Fibroblast of pulmonary artery (primary cell): ENCODE measurements at places on chromosomes 13 and 19.
A peak's percentile ranks its signal among the peaks of the same experiment; 100 is the strongest.

DNA sequence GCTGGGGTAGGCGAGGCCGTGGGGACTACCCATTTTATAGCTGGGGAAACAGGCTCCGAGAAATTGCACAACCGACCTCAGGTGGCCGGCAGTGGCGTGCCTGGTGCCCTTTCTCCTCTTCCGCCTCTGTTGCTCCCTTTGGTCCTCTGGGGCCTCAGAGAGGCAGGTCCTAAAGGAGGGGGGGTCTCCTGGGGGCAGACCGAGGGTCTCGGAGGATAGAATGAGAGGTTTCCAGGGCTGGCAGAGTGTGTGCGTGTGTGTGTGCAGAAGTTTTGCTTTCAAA is 11.3 kb downstream of the STX10 start:
- DNase-seq: no peak

DNA sequence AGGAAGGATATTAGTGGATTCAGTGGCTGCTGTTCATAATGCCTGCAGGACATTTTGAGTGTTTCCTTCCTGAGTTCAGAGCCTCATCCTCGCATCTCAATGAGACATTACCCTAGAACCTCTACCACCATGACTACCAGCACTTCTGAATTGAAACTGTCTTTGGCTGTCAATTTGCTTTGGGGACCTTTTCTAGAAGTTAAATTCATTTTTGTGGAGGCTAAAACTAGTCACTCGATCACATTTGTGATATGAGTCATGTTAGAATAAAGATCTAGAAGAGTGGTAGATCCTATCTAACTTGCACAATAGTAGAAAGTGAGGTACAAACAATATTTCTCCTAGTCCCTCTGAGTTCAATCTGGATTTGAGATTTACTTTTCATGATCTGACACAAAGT is 124.9 kb downstream of the KCNRG start:
- no peak for DNase-seq

- DNase-seq: no peak
Measured at GRCh38 chr13:32428581-32429432, 877 bp upstream of the N4BP2L1 start.

DNA sequence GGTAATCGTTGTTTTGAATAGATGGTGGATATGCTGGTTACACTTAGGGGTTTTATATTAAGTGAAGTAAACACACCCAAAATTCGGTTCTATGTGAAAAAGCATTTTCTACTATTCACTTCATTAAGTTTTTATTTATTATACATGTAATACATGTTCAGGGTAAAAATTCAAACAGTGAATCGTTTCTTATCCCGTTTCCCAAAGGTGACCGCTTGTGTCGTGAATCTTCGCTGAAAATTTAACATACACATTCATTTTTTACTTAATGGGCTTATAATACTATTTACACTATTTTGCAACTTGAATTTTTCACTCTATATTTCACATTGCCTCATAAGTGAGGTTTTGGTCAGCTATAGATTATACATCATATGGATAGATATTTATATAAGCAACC is 24.5 kb downstream of the IPO5 start:
- DNase-seq: no peak

- no peak for DNase-seq
Measured at GRCh38 chr13:51252954-51253532, 30.8 kb downstream of the FAM124A start.

DNA sequence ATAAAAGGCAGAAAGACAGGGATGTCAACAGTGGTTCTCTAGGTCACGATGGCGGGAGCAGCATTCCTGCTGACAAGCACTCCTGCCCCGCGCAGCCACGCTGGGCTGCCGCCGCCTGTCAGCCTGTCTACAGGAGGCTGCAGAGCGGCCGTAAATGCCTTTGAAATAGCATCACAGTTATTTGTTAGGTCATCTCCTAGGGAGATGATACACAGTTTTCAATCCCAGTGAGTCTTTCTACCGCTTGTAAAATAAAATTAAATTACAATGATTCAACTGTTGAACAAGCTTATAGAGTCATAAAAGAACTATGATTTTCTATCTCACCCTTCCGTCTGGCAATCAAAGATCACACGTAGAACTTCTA is 7.3 kb upstream of the SLC7A9 start:
- peak; percentile 13 for DNase-seq

GRCh38 chr19:58572818-58573657 is at the start of gene MZF1:
MZF1 (minus strand) TSS chr19:58573335; CDS start chr19:58571389, 1,946 bp downstream.
- DNase-seq: peak; percentile 100

DNA sequence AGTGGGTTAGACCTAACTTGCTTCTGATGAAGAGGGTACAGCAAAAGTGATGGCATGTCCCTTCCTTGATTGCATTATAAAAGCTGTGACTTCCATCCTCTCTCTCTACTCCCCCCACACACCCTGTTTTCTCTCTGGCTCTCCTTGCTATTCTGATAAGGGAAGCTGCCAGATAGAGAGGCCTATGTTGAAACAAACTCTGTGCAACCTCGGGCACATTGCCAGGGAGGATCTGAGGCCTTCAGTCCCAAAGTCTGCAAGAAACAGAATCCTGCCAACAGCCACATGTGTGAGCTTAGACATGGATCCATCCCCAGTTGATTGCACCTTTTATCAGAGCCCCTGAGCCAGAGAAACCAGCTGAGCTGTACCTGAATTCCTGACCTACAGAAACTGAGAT is 44.8 kb upstream of the ARGLU1 start:
- DNase-seq: peak; percentile 82

DNA sequence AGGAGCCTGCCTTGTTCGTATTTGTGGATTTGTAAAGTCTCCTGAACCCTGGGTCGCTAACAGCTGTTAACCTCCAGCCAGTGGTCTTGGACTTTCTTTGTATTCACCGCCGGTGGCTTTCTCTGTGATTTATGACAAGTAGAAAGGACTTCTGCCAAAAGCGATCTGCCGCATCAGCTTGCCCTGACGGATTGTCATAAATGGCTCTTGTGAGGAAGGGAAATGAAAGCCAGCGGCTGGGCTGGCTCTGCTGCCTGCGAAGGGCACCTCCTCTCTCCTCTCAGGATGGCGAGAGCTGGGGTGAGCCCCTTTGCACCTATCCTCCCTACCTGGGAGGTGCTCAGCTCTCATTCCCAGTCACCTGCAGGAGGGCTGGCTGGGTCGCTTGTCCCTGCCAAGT is 25.6 kb downstream of the DHRS12 start:
- no peak for DNase-seq

DNA sequence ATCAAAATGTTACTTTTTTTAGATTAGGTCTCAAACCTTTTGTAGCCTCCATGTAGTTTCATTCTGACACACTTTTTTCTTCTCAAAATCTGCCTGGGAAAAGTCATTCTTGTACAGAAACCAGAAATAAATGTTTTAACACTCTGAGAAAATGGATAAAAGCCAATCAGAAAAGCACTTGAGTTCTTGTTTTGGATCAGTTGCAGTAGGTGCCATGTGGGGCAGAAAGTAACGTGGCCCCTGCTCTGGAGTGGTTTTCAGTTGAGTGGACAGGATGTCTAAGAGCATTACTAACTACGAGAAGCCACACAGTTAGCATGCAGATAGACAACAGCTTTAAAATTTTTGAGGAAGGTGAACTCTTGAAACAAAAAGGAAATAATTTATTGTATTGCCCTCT is 19.1 kb downstream of the GPR183 start:
- DNase-seq: no peak

- peak; percentile 16 for DNase-seq
Measured at GRCh38 chr13:50387051-50387581, 371.9 kb downstream of the KCNRG start.

GRCh38 chr19:31154021-31154420 is 195.2 kb downstream of the TSHZ3 start:
- DNase-seq: peak; percentile 26

GRCh38 chr19:44585371-44586133 is 27.8 kb upstream of the IGSF23 start:
- peak; percentile 61 for DNase-seq

- DNase-seq: no peak
Measured at GRCh38 chr19:53057904-53058580, 13.5 kb downstream of the ERVV-2 start.

- peak; percentile 79 for DNase-seq
Measured at GRCh38 chr13:33751151-33751550, 66.8 kb upstream of the RFC3 start.

DNA sequence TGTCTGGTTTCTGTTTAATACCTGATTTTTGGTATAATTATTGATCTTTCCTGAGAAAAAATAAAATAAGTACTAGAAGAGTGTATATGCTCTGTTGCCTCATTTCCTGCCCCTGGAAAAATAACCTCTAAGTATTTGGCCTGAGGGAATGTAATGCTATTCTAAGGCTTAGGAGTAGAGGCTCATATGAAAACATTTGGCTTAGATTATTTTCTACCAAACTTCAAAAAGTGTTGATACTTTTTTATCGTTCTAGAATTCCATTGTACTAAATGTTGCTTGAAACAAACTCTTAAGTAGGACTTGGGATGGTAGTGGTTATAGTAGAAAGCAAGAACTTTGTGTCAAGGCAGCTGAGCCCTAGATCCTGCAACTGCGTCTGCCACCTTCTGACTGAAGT is 57.8 kb downstream of the COG3 start:
- no peak for DNase-seq

DNA sequence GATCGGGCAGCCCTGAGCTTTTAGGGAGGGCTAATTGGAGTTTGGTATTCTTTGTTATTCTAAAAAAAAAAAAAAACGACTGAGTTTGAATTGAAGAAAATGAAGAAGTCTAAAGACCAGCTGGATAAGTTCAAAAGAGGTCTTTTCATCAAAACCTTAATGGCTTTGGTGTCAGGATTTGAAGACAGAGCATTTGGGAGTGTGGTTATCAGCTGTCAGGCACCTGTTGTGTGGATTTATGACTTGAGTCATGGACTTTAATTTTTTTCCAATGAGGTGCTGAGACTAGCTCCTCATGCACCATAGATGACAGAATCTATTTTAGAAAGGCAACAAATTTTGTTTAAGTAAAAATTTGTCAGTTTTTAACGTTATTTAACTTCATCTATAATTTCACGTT is 72.5 kb downstream of the FREM2 start:
- DNase-seq: no peak

- DNase-seq: no peak
Measured at GRCh38 chr19:15428956-15429824, 10.4 kb upstream of the AKAP8L start.

DNA sequence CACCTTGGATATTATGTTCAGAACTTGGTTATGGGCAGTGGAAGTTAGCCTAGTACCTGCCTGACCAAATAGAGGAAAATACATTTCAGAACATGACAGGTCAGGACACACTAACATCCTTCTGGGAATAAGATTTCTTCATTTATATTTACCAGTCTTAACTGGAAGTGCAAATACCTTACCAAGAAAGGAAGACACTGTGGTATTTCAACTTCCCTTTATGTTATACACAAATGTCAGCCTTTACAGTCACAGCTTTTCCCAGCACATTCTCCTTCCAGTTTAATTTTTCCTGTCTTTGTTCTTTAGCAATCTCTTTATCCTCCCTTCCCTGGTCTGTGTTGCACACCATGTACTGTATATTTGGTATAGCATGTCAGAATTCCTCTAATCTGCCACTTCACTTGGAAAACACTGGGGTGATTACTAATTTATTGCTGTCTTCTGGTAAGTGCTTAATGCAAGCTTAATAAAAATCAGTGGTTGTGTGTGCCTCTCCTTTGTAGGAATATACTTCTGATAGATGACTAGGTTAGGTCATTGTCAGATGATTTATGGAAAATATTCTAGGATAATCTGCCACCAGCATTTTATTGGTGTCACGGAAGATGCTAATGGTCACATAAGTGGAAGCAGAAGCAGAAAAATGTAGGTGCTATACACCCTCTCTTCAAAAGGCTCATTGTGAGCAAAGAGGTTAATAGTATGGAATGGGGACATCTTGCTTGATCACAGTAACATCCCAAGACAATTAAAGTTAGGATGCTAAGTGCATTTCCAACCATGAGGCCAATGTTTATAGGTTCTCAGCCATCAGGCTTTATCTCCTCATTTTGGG is 124.3 kb upstream of the STARD13 start:
- DNase-seq: peak; percentile 18

- no peak for DNase-seq
Measured at GRCh38 chr19:9913237-9914000, 22.9 kb downstream of the OLFM2 start.

GRCh38 chr13:44504116-44504515 is 72.0 kb downstream of the TSC22D1 start:
- DNase-seq: no peak

GRCh38 chr13:96984051-96984508 is 10.2 kb downstream of the OXGR1 start:
- DNase-seq: peak; percentile 39

DNA sequence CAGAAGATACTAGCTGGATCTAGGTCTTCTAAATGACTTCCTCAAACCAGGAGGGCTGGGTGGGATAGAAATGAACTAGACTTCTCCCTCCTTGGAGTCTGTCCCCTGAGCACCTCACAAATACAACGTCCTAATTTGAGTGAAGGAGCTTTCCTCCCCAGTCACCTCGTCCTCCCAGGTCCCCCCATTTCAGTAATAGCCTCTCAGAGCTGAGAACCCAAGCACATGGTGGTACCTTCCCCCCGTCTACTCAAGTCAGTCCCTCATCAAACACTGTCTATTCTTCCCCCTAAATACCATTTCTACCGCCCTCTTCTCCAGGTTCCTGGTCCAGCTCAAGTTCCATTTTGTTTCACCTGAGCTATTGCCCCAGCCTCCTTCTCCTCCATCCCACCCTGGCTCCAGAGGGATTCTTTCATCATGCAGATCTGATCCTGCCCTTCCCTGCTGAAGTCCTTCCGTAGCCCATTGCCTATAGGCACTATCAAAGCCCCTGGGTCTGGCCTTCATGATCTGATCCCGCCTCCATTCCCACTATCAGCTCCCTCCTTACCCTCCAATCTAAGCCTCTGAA is 5.3 kb upstream of the PRKCG start:
- DNase-seq: peak; percentile 13

DNA sequence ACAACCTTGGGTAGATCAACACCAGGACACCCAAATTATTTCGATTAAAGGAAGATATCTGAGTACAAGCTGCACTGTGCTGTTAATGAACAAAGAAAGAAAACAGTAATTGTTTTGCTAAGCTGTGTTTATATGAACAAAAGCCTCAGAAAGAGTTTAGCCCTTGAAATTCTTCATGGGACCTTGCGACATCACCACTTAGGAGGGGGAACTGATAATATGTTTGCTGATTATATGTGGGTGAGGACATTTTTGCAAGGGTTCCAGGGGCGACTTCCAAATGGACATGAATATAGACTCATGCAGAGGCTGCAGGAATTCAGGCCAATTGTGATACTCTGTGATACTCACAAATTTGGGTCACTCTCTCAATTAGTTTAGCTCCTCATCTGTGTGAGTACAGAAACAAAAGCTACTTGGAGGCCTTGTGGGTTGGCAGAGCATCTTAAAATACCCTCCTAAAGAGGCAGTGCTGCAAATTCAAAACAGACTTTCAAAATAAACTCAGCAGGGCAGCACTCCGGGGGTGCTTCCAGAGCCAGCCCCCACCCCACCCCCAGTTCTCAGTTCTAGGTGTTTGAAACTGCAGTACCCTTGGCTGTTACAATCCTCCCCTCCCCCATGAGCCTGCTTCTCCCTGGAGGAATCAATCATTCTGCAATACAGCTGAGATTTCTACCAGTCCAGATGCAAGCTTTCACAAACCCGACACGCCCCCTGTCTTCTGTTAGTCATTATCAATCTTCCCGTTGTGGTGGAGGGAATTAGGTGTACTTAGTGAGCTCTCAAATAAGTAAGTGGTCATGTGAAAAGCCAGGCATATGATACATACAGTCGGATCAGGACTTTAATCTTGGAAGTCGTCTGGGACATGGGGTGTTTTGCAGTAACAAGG is 97.0 kb upstream of the MBNL2 start:
- peak; percentile 70 for DNase-seq

GRCh38 chr19:30909216-30909615 is 440.0 kb downstream of the TSHZ3 start:
- no peak for DNase-seq
